T-helper 22 cell (primary cell): ENCODE measurements at places on chromosomes 6 and 20.
A peak's percentile ranks its signal among the peaks of the same experiment; 100 is the strongest.

GRCh38 chr6:134621858-134622257 lies 303.9 kb upstream of the SGK1 start:
- no peak for DNase-seq

- no peak for DNase-seq
Observed at GRCh38 chr20:23265226-23265625, 85.4 kb upstream of the NXT1 start.

GRCh38 chr20:62423326-62423706 lies 4.0 kb downstream of the RBBP8NL start:
- no peak for DNase-seq

- no peak for DNase-seq
Observed at GRCh38 chr6:168035661-168036545, 38.4 kb downstream of the KIF25 start.

DNA sequence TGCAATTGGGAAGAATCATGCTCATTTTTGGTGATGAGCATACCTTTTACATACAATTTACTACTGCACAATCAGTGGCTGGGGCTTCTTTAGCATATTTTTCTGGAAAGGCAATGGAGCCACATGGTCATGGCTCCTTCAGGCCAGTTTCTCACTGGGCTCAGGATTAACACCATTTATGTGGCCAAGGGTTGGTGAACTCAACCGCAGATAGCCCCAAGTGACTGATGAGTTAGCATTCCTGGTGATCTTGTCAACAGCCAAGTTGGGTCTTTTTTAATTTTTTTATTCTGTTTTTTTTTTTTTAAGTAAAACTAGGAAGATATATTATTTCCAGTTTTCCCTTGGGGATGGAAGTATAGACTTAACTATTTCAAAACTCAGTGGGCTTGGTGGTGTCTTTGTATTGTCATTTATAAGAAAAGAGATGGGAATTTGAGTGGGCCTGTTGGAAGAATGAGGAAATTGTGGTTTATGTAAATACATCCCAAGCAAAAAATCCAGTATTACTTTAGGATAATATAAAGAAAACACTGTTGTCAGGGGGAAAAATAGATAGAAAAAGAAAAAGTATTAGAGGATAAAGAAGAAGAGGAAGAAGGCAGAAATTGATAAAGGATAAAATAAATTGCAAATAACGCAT lies 397.4 kb downstream of the MAFB start:
- DNase-seq, result no peak

DNA sequence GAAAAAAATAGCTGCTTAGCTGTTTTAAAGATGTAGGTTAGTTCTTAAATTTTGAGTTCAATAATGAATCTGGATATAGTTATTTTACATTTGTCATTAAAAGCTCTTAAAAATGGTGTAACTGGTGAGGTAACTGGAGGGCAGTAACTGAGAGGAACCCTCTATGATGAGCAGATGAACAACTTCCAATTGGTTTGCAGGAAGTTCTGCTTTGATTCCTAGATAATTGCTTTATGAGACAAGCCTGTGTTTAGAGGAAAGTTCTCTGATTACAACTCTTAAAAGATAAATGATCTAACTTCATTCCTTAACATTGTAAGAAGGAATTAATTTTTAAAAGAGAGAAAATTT lies 8.5 kb downstream of the MYLIP start:
- no peak for DNase-seq

GRCh38 chr20:58745391-58745790 lies 52.8 kb downstream of the NPEPL1 start:
- no peak for DNase-seq

GRCh38 chr6:75602246-75603105 lies 796 bp downstream of the SENP6 start:
- peak; percentile 41 for DNase-seq

GRCh38 chr6:161256407-161256806 lies 17.5 kb downstream of the AGPAT4 start:
- DNase-seq, result no peak

DNA sequence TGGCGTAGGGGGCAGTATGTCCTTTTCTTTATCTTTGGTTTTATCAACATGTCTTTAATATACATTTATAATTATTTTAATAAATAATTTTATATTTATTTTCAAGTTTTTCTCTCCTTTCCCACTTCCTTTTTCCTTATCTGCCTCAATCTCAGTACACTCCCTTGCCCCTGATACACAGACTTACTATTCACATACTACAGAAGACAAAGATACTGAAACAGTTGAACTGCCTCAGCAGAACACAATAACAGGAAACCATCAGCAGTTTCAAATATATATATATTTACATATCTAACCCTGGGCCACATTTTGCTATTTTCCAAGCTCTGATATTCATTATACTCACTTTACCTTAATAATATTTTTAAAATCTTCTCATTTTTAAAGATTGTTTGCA lies 19.8 kb downstream of the IBTK start:
- no peak for DNase-seq
